ENCODE measurements at places on chromosomes 2 and 18. TPM values are rescaled to one million over a fixed set of nuclear protein-coding genes. Genes with fewer than 3 reads are reported as not detected.

The RBM44 gene
- 0.38 TPM for total RNA-seq

The ANKRD30BL gene
- total RNA-seq: not detected

The KDSR gene
- total RNA-seq: 48.0 TPM

The SP3 gene
- total RNA-seq: 42.9 TPM

The CRIM1 gene
- total RNA-seq: 101 TPM

The ICA1L gene
- total RNA-seq: 9.0 TPM

The RIOK3 gene
- total RNA-seq: 49.1 TPM

GRCh38 chr2:45345331-45346234 is 265.5 kb downstream of the SRBD1 start:
- DNase-seq: no peak

DNA sequence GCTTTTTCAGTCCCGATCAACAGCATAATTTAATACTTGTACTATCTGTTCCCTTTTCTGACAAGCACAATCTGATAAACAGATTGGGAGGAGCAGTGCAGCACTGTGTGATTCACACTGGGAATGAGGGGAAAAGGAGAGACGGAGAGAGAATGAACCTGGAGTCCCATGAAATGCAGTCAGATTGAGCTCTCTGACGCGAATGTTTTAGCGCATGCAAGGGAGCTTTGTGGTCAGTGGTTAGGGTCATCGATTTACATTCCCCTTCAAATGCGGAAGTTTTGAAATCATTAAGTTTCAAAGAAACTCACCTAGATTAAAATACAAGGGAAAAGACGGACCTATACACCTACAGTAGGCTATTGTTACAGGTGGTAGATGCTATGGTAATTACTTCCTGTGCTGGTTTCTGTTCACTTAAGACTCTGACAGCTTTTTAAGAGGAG is 99.6 kb downstream of the KCTD1 start:
- no peak for DNase-seq

GRCh38 chr2:191362841-191363240 is 117.6 kb downstream of the MYO1B start:
- DNase-seq: no peak

DNA sequence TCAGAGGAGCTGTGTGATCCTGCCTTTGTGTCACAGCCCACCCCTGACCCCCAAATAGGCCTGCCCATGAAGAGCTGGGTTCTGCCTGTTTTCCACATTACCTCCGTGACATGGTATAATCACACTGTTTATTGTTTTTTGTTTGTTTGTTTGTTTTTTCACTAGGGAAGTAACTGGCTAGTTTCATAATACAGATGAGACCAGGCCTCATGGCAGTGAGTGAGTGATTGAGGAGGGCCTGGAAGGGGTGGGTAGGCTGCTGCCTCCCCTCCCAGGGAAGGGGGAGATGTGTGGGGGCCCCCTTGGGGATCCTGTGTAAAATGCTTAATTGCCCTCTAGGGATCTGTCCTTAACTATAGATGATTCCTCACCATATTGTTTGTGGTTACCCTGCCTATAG is 190.5 kb downstream of the LDLRAD4 start:
- no peak for DNase-seq

- no peak for DNase-seq
These were observed 10.6 kb downstream of the COL5A2 start for GRCh38 chr2:189168856-189169499.

- DNase-seq: no peak
These were observed 111.3 kb downstream of the CMPK2 start for GRCh38 chr2:6754419-6754818.

GRCh38 chr2:122191331-122191730 is 435.9 kb downstream of the TSN start:
- no peak for DNase-seq

DNA sequence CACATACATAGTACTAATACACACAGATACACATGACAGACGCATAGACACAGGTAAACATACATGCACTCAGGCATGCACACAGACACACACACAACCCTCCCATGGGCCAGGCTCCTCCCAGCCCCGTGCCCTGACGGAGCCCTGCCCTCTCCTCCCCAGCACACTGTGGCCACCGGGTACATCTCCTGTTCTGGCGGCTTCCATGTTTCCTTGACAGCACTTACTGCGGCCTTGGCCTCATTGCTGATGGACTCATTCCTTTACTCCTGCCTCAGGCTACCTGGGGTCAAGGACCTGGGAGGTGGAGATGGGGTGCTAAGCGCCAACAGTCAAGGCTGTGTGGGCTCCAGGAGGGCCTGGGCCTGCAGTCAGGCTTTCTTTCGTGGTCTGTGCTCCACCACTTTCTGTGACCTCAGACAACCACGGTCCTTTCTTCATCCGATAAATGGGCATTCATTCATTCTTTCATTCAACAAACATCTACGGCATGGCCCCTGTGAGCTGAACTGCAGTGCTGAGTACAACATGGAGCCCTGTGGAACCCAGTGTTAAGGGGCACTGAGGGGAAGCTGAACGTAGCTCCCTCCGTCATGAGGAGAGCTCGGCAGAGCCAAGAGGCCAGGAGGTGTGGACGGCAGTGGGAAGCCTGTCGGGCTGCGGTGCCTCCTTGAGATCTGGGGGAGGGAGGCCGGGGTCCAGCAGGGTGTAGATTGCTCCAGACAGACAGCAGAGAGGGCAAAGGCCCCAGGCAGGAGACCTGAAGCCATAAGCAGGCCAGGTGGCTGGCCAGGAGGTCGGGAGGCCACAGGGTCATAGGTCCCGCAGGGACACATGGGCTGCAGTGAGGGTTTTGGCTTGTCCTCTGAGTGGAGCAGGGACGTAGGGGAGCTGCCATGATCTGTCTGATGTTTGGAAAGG is 190.4 kb upstream of the HDAC4 start:
- DNase-seq: peak; percentile 10

GRCh38 chr18:50161597-50162205 is 33.2 kb downstream of the MYO5B start:
- no peak for DNase-seq

DNA sequence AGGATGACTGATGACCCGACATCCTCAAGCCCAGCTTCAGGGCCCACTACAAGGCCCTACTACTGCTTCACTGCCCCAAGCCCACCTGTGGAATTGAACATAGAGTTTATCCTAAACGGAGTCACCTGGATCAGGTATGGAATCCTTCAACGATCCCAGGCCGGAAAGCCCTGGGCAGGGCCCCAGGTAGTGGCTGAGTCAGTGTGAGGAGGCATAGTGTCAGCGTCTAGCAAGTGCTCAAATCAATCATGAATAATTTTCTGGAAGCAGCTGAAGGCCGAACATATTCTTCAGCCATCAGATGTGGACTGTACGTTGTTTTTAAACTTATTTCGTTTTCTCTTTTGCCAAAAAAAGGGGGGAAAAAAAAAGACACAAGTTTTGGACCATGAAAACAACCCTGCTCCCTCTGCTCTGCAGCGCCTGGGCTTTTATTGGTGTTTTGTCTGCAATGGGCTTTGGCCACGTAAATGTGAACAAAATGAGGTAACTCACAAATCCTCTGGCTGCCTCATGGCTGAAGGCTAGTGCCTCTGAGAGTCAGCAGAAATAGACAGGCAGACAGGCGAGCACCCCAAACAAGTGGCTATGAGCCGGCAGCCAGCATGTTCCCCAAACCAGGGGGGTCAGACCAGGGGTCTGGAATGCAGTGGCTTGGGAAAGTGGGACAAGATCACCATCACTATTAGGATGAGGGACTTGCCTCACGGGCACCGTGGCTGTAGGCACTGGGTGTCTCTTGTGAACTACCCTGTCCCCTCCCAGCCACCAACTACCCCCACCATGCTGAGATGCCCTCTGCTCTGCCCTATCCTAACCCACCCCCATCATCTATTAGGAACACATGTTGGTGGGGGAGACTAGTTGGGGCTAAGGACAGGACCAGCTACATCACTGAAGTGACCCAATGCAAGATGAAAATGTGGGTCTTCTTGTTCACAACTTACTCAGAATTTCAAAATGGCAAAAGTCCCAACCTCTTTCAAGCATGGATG is 51.4 kb downstream of the TTC32 start:
- no peak for DNase-seq

DNA sequence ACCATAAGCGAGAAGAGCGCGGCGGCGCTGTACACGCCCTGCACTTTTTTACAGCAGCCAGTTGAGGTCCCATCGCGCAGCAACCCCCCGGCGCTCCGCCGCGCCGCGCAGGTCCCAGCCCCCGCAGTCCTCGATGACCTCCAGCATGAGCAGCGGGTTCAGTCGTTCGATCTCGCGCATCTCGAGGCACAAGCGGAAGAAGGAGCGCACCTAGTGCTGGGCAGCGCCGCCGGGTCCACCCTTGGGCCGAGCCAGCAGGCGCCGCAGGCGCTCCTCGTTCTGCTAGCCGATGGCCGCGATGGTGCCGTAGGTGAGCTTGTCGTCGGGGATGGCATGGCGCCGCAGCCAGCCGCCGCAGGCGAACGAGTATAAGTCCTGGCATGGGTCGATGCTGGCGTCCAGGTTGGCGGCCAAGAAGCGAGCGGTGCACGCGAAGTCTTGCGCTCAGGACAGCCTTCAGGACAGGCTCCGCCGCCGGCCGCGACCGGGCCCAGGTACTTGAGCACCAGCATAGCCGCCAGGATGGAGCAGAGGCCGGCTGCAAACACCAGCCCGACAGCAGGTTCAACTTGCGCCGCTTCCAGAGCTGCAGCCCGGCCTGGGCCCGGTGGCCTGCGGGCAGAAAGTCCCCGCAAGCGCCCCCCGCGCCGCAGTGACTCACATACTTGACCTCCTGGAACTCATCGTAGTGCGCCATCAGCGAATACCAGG is 8.3 kb downstream of the ALPP start:
- no peak for DNase-seq

- peak; percentile 46 for DNase-seq
These were observed 84.8 kb downstream of the VRK2 start for GRCh38 chr2:58131191-58132011.

DNA sequence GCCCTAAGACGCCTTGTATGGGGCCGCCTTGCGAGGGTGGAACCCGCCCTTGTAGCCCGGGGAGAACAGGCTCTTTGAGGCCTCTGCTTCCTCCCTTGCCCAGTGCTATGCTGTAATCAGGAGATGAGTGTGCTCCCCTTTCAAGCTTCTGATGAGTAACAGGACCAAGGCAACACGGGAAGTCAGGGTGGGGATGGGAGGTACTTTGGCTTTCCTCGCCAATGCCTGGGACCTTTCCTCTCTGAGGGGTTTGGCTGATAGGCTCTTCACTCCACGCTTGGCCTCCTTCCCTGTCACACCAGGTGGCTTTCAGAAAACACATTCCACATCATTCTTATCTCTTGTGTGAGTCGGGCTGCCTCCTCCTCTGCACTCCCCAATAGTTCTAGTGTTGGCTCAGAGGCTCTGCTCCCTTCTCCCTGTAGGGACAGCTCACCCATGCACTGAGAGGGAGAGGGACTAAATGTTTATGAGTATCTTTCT is 223.7 kb upstream of the TRIB2 start:
- DNase-seq: peak; percentile 72

DNA sequence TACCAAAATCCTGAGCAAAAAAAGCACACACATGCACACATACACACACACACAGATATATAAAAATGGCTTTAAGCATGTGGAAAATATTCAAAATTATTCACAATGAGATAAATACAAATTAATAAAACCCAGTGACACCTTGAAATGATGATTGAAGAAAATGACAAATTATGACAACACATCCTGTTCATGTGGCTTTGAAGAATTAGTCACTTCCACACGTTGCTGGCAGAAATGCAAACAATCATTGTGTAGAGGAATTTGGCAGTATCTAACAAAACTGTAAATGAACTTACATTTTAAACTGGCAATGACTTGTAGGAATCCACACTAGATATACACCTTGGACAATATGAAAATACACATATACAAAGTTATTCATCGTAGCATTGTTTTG is 95.8 kb upstream of the RGPD4 start:
- DNase-seq: no peak

DNA sequence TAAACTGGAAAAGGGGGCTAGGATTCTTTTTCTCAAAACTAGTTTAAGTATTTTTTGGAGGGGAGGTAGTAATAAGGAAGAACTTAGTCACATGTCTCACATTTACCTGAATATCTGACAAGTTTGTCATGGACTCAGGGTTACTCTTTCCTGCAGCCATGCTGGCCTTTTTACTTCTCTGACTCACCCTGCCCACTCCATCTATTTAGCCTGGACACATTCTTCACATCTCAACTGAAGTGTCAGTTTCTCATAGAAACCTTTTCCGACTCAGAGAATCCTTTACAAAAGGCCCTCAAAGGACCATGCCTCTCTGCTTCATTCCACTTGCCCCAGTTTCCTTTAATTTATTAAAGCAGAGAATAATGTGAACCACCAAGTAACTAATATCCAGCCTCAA is 42.6 kb downstream of the SCN7A start:
- no peak for DNase-seq

- no peak for DNase-seq
These were observed 107.5 kb downstream of the LIPG start for GRCh38 chr18:49669403-49669802.

DNA sequence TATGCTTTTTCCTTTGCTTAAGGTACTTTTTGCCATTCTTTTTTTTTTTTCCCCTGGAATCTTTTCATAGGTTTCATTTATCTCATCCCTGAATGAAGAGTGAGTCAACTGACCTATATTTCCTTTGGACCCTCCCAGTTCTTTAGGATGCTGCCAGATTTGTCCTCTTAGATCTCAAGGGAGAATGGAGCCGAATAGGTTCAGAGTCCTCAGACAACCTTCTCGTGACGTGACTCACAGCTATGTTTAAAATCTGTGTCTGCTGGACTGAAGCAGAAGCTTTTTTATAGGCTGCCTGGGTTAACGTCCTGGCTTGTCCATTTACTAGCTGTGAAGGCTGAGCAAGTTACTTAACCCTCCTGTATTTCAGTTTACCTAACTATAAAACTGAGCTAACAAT is 358.6 kb downstream of the DLGAP1 start:
- DNase-seq: no peak

- no peak for DNase-seq
These were observed 324.9 kb downstream of the LPIN1 start for GRCh38 chr2:12071318-12071717.

GRCh38 chr18:11324956-11325882 is 175.8 kb upstream of the PIEZO2 start:
- DNase-seq: no peak

DNA sequence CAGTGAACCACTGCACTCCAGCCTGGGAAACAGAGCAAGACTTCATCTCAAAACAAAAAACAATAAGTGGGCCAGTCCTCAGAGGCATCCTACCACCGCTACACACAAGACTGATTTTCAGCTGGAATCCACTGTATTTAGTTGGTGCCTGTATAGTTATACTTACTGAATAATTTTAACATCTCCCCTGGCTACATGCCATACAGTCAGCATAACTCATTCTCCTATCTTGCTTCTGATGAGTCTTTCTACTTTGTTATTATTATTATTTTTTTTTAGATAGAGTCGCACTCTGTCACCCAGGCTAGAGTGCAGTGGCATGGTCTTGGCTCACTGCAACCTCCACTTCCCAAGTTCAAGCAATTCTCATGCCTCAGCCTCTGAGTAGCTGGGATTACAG is 19.9 kb upstream of the CAB39 start:
- no peak for DNase-seq

DNA sequence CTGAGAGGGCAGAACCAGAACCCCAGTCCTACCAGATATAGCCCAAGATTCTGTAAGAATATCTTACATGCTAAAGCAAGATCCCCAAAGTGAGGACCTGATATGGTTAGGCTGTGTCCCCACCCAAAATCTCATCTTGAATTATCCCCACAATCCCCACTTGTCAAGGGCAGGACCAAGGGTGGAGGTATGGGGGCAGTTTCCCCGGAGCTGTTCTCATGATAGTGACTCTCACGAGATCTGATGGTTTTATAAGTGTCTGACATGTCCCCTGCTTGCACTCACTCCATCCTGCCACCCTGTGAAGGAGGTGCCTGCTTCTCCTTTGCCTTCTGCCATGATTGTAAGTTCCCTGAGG is 19.9 kb downstream of the TTC32 start:
- DNase-seq: no peak

- DNase-seq: peak; percentile 62
These were observed 606 bp downstream of the AGBL5 start for GRCh38 chr2:27051902-27052645.
